ENCODE measurements at places on chromosomes 1 and 21. TPM values are rescaled to one million over a fixed set of nuclear protein-coding genes. Genes with fewer than 3 reads are reported as not detected.

DNA sequence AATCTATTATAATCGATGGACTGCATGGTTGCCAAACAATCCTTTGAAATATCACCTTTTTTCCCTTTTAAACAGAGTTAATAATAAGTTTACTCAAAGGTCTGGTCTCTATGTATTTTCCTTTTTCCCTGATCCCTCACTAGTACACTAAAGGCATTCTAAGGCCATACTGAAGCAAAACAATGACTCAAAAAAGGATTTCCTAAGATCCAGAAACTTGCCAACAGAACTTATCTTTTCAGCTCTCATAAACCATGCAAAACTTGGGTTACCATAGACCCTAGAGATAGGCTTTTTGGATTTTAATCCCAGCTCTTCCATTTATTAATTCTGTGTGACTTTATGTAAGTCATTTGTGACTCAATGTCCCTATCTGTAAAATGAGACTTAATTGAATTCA is 77.1 kb downstream of the IFI44 start:
- no peak overlapping the region for H3K4me3 ChIP-seq
- H3K4me1 ChIP-seq = no peaks in the 10 kb centered on the region
- no peaks in the 10 kb centered on the region for H3K36me3 ChIP-seq

- no peak overlapping the region for H3K27ac ChIP-seq
- H3K36me3 ChIP-seq = peaks cover 3% of the 10 kb centered on the region
- peaks cover 38% of the 10 kb centered on the region for H3K4me1 ChIP-seq
- no peak for DNase-seq
- H3K4me3 ChIP-seq = no peak overlapping the region
Observed at GRCh38 chr1:68180441-68181164, 51.7 kb downstream of the WLS start.

GRCh38 chr1:206687915-206688442 is 3.3 kb downstream of the MAPKAPK2 start:
- H3K4me3 ChIP-seq = no peak overlapping the region
- H3K27ac ChIP-seq = peak overlapping the region; percentile 100
- H3K36me3 ChIP-seq = no peaks in the 10 kb centered on the region
- no peaks in the 10 kb centered on the region for H3K27me3 ChIP-seq

ZNF496 gene
- total RNA-seq = 36.4 TPM
